ENCODE measurements at places on chromosomes 1 and 21.

DNA sequence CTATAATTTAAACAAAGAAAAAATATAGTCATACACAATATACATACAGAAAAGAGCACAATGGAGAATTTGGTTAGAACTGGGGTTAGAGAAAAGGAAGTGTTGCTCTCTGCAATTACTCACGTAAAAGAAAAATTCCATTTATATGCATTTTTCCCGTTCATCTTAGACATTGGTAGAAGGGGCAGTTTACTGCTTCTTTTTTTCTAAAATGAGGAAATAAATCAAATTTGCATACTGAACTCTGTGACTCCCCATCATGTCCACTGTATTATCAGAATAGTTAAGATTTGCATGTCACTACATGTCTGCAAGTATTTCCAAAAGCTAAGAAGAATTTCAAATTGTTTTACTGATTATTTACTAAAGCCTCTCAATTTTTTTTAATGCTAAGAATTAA, 44.1 kb upstream of the C1orf105 start:
- no peak for DNase-seq

DNA sequence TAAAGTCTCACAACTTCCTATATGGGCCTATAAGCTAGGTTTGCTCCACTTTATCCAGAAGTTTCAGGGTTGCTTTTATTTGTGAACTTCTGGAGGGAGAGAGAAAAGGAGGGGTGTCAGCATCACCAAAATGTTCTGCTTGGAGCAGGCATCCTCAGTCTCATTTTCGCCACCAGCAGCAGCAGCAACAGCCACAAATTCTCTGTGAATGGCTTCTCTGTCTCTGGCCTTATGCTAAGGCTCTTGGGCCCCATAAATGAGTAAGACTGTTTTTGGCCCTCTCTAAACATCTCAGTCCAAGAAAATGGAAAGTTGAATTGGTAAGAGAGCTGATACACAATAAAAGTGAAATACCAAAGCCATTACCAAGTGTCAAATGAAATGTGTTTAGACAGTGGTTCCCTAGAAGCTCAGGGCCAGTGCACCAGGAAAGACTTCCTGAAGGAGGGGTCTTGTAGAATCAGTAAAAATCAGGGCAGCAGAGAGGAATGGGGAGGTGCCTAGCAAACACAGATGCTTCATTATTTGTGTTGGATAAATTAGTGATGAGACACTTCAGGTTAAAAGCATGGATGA, 53.0 kb upstream of the SPATA6 start:
- DNase-seq, result no peak

DNA sequence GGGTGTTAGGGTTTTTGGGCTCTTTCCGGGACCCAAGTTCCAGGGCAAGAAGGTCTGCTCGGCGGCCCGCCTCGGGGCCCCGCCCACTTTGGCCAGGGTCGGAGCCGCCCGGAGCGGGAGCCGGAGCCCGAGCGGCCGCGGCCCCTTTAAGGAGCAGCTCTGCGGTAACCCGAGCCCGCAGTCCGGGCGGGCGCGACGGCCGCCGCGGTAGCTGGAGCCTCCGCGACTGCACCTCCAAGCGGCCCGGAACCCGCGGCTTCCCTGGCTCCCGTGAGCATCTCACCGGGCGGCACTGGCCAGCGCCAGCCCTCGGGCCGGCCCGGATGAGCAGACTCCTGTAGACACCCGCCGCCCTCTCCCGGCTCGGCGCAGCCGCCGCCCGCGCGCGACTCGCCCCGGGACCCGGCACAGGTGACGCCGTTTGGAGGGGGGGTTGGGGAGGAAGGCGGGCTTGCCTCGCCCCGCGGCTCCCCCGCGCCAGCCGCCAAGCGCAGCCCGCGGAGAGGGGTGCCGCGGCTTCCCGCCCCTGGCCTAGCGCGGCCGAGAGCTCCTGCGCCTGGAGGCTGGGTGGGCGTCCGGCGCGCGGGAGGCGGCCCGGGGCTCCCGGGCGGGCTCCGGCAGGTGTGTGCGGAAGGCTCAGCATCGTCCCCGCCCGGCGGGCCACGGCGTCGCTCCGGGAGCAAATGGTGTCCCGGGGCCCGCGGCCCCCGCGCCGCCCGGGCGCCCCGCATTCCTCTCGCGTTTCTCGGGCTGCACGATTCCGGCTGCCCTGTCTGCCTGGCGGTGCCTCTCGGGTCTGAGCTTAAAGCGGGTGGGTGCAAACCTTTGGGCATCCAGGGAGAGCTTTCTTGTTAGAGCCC, at the start of gene TLCD4:
Gene TLCD4 (plus strand): TSS at position 149 of the 860 bp plus-strand sequence. CDS start 26,547 bp downstream, outside the sequence.
- DNase-seq, result peak; percentile 78

DNA sequence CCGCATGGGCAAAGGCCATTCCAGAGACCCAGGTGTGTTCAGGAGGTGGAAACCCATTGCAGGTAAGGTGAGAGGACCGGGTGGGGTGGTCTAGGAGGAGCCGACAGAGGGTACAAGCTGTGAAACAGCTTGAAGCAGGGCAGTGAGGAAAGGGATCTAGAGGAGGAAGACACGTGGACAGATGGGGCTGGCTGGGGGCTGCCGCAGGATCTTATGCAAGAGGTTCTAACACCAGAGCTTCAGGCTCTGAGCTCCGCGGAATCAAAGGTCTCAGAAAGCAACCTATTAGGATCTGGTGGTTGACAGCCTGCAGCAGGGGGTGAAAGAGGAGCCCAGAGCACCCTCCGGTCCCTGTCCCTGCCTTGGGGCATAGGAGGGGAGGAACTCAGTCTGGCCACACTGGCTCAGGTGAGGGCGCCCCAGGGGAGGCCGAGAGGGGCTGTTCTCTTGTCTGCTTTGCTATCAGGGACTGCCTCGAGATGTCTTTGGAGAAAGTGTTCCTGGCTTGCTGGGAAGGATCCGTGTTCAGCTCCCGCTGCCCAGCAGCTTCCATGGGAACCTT, 1.9 kb downstream of the TFF1 start:
- DNase-seq, result no peak

DNA sequence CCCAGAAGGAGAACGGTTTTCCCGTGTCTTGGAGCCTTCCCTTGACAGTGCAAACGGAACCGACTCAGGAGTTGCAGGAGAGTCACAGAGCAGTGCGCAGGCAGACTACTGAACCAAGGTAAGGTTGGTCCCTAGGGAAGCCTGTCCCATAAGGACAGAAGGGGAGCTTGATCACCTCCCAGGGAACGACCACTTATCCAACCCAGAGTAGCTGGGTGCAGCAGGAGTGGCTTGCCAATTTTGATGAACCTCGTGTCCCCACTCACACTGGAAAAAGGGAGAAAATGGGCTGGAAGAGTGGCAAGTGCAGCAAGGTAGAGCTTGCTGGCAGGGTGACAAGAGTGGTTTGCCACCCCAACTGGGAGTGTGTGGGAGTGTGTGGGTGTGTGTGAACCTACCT, 95.1 kb downstream of the LIPI start:
- DNase-seq, result no peak
